ENCODE measurements at places on chromosomes 6 and 20.

GRCh38 chr6:1473166-1473565, 83.8 kb downstream of the FOXF2 start:
- no peak for DNase-seq

DNA sequence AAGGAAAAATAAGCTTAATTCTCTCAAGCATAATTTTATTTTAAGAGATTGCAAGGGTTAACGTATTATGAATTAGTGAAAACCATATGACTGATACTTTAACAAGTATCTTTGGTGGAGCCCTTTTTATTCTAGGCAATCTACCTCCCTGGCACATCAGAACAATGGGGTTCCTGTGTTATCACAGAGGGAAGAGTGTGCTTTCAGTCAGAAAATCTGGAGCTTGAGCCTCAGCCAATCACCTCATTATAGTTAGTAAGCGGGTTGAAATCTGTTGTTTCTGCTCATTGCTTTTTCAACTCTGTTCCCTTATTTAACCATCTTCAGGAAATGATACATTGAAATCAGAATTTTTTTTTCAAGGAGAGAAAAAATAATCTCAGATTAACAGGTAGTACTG, 391 bp downstream of the ADGRF1 start:
- DNase-seq = no peak

GRCh38 chr6:85113934-85114580, 335.8 kb upstream of the NT5E start:
- no peak for DNase-seq

GRCh38 chr6:4128072-4128471, 7.3 kb downstream of the ECI2 start:
- no peak for DNase-seq

DNA sequence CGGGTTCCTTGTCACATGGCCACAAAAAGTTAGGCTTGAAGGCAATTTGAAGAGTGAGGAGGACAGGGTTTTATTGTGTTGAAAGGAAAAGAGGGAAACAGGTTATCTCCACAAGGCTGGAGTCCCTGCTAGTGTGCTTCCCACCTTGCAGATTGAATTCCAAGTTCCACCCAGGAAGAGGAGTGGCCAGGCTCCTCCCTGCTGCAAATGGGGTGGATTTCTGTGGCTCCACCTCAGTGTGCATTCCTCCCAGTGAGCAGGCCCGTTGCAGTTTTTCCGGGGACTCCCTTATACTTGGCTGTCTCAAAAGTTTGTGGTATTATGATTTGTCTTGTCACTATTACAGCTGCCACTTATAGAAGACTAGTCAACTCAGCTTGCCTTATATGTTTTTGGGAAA, 281.8 kb upstream of the PLCB4 start:
- no peak for DNase-seq

GRCh38 chr6:163971841-163972838, 557.6 kb downstream of the QKI start:
- no peak for DNase-seq

- no peak for DNase-seq
These were observed 29.1 kb downstream of the OPN5 start for GRCh38 chr6:47810885-47811284.

- no peak for DNase-seq
These were observed 14.2 kb downstream of the COL19A1 start for GRCh38 chr6:69880601-69881000.

- DNase-seq = no peak
These were observed 715 bp downstream of the PSMF1 start for GRCh38 chr20:1119128-1119505.

DNA sequence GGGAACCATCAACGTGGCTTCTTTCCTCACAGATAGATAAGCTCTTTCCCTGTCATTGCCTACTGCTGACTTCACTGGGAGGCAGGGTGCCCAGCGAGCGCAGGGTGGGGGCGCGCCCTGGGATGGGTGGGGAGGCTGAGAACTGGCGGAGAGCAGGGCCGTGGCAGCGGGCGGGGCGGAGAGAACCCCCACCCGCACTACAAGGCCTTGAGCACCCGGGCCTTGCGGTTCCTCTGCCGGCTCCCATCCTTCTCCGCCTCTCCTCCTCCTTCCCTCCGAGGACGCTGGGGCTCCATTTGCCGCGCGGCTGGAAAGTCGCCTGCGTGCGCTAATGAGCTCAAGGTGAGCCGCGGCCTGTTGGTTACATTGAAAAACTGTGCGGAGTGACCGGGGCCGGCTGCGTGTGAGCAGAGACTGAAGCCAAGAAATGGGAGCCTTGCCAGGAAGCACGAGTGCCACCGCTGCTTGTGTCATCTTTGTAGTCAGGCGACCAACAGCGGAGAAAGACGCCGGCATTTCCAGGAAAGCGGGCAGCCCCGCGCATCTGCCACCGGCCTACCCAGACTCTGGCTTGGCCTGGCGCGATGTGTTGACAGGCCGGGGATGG, 963.5 kb upstream of the SLC35B3 start:
- no peak for DNase-seq

DNA sequence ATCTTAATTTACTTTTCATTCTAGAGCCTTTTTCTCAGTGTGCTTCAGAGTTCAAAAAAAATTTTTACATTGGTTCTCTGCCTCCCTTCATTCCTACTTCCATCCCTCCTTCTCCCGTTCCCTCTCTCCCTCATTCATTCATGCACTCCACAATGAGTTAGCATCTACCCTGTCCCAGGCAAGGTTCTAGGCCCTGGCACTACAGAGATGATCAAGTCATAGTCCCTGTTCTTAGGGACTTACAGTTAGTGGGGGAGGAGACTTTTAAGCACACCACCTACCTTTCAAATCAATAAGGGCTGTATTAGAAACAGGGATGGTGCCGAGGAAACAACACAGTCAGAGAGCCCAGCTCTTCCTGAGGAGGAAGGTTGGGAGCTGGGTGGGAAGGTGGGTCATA, 40.3 kb downstream of the MAP3K5 start:
- no peak for DNase-seq

DNA sequence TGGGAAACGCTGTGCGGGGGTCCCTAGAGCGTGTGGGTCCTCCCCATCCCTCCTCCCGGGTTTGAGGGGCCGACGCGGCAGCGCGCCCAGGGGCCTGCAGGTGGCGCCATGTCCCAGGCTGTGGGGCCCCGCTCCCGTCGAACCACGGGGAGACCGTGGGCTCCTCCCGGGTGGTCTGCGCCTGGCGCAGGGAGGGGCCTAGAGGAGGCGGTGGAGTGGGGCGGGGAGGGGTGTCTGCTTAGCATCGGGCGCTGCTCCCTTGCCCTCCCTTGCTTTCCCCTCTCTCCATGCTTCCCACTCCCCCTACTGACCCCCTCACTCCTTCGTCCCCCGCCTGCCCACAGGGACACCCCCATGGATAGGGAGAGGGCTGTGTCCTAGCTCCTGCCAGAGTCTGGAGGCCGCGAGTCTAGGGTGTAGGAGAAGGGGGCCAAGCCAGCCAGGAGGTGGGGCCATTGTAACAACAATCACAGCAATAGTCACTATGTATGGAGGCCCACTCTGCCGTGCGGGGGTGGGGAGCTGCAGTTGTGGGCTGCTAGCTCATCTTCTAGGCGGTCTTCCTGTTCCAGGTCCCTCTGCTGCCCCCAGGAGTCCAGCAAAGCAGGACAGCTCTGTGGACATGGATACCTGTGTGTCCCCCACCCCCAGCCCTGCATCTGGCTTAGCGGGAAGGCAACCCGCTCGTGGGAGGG, 51.7 kb downstream of the CHMP4B start:
- DNase-seq = peak; percentile 34

DNA sequence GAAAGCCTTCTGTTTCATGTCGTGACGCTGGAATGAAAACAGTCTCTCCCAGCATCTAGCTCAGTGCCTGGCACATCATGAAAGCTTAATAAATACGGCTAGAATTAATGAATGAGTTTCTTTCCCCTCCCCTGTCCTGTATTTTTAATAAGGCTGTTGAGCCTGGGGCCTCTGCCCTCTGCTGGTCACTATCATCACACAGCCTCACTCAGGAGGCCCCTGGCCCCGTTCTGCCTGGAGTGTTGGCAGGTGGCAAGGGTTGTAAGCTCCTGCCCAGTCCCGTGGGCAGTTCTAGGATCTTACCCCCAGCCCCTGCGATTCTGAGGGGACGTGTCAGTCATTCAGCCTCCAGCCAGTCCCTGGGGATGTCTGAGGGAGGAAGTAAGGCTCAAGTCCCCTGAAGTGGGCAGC, 41.4 kb downstream of the PHACTR3 start:
- DNase-seq = no peak

- DNase-seq = no peak
These were observed 147.3 kb downstream of the TRIM27 start for GRCh38 chr6:28776269-28777146.

DNA sequence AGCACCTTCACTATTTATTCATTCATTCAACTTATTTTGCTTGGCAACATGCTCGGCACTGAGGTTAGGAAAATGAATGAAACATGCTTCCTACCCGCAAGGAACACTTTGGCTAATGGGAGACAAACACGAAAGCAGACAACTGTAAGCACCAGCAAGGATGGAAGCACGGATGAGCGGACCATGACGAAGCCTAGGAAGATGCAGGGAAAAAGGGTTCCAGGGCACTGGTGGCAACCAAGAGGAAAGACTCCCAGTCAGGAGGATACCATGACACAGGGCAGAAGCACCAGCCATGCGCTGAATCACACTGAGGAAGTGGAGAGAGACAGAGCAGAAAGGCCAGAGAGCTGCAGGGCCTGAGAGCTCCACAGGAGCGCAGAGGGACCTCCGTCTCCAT, 9.8 kb downstream of the PDE10A start:
- DNase-seq = no peak

GRCh38 chr6:166192557-166192956, 24.9 kb upstream of the TBXT start:
- no peak for DNase-seq

DNA sequence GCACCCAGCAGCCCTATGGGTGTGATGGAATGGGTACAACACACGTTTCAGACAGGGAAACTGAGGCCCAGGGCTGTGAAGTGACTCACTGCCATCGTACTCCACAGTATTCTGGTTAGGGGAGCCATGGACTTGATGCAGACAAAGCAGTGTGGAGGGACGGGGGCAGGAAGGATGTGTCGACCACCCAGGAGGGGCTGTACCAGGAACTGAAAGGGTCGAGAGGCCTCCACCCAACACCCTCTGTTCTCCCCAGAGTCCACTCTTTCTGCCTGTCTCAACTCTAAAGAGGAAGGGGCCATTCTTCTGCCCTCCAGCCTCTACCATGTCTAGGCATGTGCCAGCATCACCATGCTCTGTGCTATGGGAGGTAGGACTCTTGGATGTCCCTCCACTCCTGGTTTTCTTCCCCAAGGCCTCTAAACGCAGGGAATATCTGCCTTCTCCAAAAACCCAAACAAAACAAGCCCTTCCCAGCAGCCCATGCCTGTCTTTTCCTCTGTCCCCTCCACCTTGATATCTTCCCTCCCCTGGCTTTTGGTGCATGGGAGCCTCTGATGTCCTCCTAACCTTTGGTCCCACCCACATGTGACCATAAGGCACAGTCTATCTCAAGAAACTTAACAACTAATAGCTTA, 7.4 kb downstream of the SLC22A1 start:
- no peak for DNase-seq

DNA sequence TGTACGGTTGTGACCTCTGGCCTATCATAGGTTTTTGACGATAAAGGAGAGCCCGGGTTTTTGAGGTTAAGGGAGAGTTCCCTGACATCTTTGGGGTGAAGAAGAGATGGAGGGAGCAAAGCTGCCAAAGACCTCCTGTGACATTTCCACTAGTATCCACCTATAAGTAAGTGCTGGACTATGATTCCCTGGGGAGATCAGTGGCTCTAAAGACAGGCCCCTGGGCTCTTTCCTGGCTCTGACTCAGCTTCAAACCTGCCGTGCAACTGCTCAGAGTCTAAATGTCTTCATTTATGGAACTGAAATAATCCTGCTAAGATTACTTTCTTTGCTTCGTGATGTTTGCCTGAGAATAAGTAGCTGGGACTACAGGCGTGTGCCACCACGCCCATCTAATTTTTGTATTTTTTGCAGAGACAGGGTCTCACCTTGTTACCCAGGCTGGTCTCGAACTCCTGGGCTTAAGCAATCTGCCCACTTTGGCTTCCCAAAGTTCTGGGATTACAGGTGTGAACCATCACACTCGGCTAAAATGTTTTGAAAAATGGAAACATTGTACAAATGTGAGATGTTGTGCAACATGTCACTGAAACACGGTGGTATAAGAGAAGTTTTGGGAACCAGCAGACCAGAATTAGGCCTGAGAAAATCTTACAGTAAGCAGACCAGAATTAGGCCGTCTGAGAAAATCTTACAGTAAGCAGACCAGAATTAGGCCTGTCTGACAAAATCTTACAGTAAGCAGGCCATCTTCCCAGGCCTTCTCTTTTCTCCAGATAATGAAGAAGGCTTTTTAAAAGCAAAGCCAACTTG, 1.1 kb upstream of the PAQR8 start:
- DNase-seq = no peak

DNA sequence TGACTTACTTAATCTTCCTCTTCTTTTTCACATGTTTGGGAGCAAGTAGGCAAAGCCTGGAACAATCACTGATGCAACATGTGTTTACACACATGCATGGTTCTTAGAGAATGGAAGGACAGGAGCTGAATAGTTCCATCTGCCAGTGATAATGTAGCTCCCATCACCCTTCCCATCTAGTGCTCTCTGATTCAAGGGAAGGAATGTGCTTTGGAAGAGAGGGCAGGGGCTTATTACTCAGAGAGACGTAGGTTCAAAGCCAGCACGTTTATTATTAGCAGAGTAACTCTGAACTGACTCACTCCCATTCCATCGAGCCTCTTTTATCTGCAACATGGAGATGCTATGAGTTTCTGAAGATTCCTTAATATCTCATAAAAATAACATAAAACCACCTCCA, 211.9 kb downstream of the GMPR start:
- no peak for DNase-seq

DNA sequence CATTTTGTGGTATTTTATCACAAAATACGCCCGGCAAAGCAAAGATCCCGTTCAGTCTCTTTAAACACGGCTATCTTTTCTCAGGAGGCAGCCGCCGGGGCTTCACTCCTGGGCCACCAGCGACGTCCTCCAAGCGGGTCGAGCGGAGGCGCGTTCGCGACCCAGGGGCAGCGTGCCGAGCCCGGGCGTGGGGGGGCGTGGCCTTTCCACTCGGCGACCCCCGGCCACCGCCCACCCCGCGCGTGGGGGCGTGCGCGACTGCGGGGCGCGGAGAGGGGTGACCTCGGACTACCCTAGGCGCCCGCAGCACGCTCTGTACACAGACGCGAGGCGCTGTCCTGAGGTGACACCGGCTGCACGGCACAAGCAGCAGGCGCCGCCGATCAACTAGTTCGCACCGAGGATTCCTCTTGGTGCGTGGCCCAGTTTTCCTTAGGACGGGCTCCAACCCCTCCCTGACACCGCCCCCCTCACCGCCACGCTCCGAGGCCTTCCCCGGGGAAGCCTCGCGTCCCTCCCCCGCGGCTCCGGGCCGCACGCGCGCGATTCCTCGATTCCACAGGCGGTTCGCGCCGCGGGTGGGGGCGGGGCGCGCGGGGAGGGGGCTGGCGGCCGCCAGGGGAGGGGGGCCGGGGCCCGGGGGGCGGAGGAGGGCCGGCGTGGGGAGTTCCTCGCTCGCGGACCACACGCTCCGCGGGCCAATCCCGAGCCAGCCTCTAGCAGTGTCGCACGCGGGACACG, 1.1 kb upstream of the JARID2 start:
- no peak for DNase-seq
